Astrocyte of the spinal cord (primary cell): ENCODE measurements at places on chromosomes 12 and 14.
A peak's percentile ranks its signal among the peaks of the same experiment; 100 is the strongest.

DNA sequence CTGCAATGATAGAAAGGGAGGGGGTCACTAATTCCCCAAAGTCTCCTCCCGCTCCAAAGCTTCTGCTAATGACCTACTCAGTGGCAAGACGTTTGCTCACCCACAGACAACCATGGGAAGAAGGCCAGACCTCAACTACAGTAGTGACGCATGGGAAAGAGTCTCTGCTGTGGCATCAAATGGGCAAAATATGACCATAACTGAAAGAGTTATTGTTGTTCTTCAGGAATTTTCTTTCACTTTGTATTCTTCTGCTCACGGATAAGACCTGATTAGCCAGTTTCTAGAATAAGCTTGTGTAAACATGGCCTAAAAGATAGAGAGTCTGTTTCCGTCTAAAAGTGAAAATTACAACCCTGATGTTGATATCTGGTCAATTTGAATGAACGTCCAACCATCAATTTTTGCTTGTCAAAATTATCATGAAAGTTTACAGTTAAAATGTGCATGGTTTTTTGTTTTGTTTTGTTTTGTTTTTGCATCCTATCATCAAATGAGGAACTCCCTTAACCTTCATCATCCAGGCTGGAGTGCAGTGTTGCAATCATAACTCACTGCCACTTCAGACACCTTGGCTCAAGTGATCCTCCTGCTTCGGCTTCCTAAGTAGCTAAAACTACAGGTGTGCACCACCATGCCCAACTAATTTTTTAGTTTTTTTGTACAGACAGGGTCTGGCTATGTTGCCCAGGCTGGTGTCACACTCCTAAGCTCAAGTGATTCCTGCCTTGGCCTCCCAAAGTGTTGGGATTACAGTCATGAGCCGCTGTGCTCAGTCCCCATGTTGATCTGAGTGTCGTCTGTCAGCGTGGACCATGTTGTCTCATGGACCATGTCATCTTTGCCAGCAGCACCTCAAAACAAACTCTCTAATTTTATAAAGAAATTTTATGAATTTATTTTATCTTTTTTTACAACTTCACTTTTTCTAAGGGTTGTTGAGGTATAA lies 7.0 kb downstream of the KRT6B start:
- no peak for DNase-seq

DNA sequence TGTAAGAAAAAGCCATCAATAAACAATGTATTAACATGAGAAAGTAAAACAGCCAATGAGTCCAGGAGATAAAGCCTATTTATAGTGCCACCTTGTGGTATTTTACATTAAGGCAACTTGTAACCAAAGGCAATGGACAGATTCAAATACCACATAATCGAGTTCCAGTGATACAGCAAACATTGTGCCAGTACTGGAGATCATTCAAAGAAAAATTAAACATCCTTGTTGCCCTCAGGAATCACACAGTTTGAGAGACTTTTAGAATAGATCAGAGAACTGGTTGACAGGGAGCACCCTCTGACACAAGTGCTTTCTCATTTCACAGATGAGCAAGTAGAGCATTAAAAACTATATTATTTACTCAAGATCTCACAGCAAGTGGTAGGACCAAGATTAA lies 98.1 kb downstream of the DDHD1 start:
- DNase-seq = peak; percentile 75

GRCh38 chr12:6783828-6784227 lies 5.5 kb upstream of the CD4 start:
- DNase-seq = no peak

DNA sequence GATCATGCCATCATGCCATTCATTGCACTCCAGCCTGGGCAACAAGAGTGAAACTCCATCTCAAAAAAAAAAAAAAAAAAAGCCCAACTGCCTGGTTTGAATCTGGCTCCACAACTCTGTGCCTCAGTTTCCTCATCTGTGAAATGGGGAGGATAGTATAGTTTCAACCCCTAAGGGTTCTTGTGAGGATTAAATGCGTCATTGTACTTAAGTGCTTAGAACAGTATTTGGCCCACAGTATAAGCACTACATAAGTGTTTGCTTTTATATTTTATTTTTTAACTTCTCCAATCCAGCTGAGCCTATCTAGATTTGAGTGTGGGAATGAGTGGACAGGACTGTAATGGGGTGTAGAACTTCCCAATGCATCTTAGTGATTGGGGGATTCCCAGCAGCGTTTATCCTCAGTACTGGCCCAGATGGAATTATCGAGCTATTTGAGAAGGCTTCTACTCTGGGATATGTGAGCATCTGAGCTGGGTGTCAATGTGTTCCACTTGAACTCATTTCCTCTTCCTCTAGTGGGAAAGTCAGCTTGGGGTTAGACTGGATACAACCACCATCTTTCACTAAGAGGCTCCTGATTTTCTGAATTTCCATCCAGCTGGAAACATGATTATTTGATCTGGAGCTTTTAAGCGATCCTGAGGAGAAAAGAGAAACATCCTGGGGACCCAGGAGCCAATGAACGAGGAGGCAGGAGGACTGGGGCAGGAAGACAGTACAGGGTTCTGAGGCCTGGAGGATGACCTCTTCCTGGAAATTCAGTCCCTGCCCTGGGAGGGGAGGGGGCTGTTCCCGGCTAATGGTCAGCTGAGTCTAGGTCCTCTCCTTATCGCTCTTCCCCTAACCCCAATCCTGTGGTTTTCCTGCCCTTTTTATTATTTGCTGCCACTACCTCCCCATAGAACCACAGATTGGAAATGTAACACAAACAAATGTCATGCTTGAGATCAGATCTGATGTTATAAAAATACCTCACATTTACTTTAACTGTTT lies 9.3 kb upstream of the ESPL1 start:
- no peak for DNase-seq

- peak; percentile 67 for DNase-seq
These were observed 56.1 kb upstream of the DYRK2 start for GRCh38 chr12:67592228-67593011.

- no peak for DNase-seq
These were observed 198.7 kb upstream of the PLEKHG7 start for GRCh38 chr12:92503971-92504593.

DNA sequence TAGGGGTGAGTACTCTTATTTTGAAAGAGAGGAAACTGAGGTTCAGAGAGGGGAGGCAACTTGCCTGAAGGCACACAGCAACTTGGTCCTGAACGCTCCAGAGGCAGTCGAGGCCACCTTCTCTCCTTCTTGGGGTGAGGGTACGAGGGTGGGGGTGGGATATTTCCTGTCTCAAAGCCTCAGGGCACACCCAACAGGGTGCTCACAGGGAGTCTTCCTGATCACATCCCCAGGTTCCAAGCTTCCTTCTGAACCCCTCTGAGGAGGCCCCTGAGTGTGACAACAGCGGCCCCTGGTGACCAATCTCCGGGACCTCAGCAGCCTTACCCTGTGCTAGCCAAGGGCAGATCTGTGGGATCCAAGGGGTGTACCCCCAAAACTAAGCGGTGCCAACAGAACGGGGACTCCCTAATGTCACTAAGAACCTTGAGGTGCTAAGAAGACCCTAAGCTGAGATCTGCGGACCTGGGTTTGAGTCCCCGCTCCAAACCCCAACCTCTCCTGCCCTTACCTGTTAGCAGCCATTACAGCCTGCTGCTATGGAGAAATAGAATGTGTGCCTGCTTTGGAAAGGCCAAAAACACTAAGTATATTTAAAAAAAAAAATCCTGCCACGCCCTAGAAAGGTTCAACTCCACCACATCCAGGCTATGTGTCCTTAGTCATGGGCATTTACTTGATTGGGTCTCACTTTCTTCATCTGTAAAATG lies 57.9 kb downstream of the TRPV4 start:
- peak; percentile 59 for DNase-seq

GRCh38 chr14:60227291-60227690 lies 21.7 kb upstream of the PPM1A start:
- DNase-seq = no peak

DNA sequence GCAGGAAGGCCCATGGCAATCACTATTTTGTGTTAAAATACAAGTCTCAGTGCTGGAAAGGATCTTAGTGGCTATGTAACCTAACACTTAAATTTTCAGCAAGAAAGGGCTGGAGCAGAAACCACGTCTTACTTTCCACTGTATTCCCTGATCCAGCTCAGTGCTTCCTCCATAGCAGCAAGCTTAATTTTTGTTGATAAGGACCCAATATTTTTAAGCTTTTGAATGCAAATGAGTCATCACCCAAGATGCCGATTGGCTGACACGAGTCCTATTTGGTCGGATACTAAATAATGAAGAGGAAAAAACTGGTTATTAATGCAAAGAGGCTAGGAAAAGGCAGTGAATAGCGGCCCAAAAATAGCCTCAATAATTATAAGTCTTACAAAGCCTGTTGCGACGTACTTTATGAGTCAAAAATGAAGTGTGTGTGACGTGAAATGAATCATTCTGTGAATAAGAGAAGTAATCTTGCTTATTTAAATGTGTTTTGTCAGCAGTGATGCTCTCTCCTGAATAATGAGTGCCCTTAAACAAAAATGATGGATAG lies 46.9 kb upstream of the IGF1 start:
- no peak for DNase-seq

DNA sequence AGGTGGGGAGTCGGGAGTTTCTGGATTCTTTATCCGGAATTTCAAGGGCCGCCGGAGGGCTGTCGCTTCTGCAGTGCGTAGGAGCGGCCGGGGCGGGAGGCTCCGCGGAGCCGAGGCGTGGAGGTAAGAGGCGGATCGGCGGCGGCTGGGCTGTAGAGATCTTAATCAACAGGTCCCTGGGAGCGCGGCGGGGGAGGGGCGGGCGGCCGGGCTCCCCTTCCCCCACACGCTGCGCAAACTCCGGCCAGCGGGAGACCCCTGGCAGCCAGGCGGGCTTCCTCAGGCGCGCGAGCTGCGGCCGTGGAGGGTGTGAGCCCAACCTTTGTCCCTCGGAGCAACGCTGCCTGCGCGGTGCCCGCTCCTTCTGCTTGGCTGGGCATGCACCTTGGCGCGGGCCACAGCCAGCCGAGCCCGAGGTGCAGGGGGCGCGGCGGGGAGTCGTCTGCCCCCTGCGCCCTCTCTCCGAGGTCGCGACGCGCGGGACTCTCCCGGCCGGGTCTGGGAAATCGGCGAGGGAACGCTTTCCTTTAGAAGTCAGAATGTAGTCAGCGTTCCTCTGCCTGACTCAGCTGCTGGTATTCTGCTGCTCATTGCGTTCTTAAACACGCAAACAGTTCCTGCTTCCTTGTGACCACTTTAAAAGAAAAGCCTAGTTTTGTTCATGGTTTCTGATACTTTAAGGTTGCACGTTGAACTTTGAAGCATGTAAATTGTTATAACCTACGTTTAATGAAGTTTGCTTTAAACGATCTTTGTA lies at the start of gene PALS1:
PALS1 (plus strand) TSS at position 25 of the 757 bp plus-strand sequence. CDS start 37,736 bp downstream, outside the sequence.
- DNase-seq = peak; percentile 85

- peak; percentile 42 for DNase-seq
These were observed 20.3 kb upstream of the SYCP3 start for GRCh38 chr12:101759396-101760047.

DNA sequence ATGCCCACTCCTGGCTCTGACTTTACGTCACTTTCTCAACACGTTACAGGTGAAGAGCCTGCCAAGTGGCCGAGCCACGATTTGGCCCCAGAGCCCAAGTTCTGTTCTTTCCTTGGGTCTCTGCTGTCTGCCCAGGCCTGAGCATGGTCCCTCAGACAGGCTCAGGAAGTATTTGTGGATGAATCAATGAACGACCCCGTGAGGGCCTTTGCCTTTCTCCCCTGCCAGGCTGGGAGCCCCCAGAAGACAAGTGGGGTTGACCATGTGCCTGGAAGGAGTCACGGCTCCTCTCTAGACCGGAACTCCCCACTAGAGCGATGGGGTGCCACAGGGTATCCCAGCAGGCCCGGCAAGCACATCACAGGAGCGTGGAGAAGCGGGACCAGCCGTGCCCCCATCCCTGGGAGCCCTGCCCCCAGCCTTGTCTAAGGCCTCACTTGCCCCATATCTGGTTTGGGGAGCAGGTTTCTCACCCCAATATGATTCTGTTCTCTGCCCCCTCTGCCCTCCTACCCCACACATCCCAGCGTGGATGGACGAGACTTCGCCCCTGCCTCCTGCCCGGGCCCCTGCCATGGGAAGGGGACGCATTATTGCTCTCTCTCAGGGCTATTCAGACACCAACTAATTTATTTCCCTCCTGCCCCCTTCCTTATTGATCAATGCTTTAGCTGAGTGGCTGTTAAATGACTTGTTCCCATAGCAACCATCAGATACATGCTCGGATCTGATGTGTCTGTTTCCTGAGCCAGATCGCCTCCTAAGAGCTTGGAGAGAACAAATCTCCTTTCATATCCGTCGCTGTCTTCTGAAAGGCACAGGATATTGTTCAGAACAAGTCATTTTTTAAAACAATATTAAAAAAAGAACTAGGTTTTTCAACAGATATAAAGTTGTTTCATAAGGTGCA lies 69.0 kb downstream of the DIO3 start:
- DNase-seq = no peak

DNA sequence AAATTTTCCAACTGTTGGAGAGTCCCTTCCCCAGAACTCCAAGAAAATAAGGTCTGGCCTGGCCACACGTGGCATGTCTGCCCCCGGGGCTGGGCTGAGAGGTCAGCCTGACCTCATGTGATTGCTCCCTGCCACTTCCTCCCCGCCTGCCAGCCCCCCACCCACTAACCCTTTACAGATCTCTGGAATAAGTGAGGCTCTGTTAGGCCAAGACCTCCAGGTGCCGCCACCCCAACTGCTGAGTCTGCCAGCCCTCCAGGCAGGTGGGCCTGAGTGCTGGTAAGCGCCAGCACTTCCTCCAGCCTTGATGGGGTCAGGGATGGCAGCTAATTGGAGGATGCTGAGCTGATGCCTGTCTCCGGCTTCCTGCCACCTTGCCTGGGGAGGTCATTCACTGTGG lies 658.4 kb downstream of the MED13L start:
- DNase-seq = no peak

- no peak for DNase-seq
These were observed 31.5 kb downstream of the KIF26A start for GRCh38 chr14:104169699-104170479.
